ENCODE measurements at places on chromosomes 1 and 21.

GRCh38 chr1:17630048-17630830 lies 90.7 kb downstream of the ARHGEF10L start:
- no peak for DNase-seq

- peak; percentile 68 for DNase-seq
These were observed 42.8 kb upstream of the DMBX1 start for GRCh38 chr1:46446646-46447498.

DNA sequence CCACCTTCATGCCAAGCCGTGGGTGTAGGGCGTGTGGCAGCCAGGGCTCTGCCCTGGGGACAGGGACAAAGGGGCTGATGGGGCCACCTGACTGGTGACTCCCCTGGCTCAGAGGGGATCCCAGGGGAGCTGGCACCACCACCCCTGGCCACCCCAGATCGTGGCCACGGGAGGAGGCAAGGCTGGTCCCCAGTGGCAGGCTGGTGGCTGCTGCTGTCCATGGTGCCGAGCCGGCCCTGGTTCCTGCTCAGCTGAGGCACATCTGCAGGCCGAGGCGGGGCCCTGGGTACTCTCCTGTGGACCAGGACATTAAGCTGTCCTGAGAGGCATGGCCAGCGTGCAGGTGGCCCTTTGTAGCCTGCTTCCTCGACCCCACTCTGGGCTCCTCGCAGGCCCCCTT lies 6.5 kb downstream of the PLCH2 start:
- DNase-seq = no peak

- peak; percentile 60 for DNase-seq
These were observed 88.3 kb downstream of the RPE65 start for GRCh38 chr1:68361346-68361910.

DNA sequence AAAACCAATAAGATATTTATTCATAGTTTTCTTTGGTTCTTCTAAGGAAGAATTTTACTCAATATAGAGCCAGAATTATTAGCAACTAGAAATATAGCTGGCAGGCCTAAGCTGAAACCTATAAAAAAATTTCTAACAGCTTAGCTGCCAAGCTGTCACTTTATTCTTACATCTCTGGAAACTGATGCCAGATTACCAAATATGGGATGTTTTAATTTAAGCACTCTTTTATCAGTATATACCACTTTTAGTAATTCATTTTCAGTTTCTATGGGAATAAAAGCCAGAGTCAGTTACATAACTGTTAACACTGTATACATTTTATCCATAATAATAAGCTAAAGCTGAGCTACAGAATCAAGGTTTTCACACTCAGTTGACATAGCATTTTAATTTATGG lies 68.7 kb upstream of the MPC2 start:
- DNase-seq = no peak
